ENCODE measurements at places on chromosomes 12 and 14. TPM values are rescaled to one million over a fixed set of nuclear protein-coding genes. Genes with fewer than 3 reads are reported as not detected.

Gene HSPA2
- total RNA-seq = 71.5 TPM

Gene PKP2
- total RNA-seq = 25.9 TPM

Gene KRT79
- total RNA-seq = not detected

Gene CEBPE
- 0.31 TPM for total RNA-seq

Gene OR8S1
- total RNA-seq = 0.40 TPM

Gene ZBTB42
- total RNA-seq = 3.6 TPM

Gene PRB2
- not detected for total RNA-seq

Gene STAC3
- total RNA-seq = 1.9 TPM

Gene EID3
- 8.5 TPM for total RNA-seq

Gene AMN
- 0.40 TPM for total RNA-seq

Gene DNAJC22
- not detected for total RNA-seq

Gene TM7SF3
- 58.9 TPM for total RNA-seq

Gene GPR135
- 6.8 TPM for total RNA-seq

Gene HSPB8
- 12.5 TPM for total RNA-seq

Gene TAS2R9
- total RNA-seq = not detected

Gene PAPLN
- 115 TPM for total RNA-seq

Gene STAT6
- 187 TPM for total RNA-seq

Gene SELPLG
- total RNA-seq = 12.3 TPM

Gene LGR5
- total RNA-seq = 2.3 TPM

Gene CIROP
- total RNA-seq = not detected

Gene HOTAIR
- total RNA-seq = 4.0 TPM

Gene DEGS2
- 3.4 TPM for total RNA-seq

Gene SLC7A7
- total RNA-seq = 9.7 TPM

Gene CAPS2
- 33.9 TPM for total RNA-seq

Gene HCAR3
- 3.5 TPM for total RNA-seq

Gene SERPINA3
- total RNA-seq = 77.1 TPM

Gene CYP46A1
- total RNA-seq = 2.5 TPM

Gene FGF23
- not detected for total RNA-seq

Gene TOGARAM1
- total RNA-seq = 26.8 TPM

Gene DTD2
- 22.3 TPM for total RNA-seq

Gene SLC7A8
- total RNA-seq = 15.0 TPM

Gene ZNF84
- total RNA-seq = 39.3 TPM

Gene GUCY2C
- total RNA-seq = not detected

Gene GPR132
- 3.2 TPM for total RNA-seq

Gene FGD4
- 54.6 TPM for total RNA-seq

Gene PSMD9
- 34.3 TPM for total RNA-seq

Gene LAG3
- total RNA-seq = 3.4 TPM

Gene SMIM41
- 12.4 TPM for total RNA-seq

Gene MARK3
- total RNA-seq = 104 TPM

Gene FAM234B
- total RNA-seq = 7.8 TPM

Gene RNU4-1
- 1,748 TPM for total RNA-seq

Gene SLC25A21
- total RNA-seq = 1.4 TPM

Gene MOK
- total RNA-seq = 24.4 TPM

Gene KRT74
- total RNA-seq = not detected

Gene GLI1
- total RNA-seq = 47.7 TPM

Data from sciatic nerve (tissue), 2 donors.